ENCODE measurements at places on chromosomes 3 and 15.

GRCh38 chr3:14377838-14378169, 24.6 kb upstream of the SLC6A6 start:
- no peak for DNase-seq

- no peak for DNase-seq
These were observed 38.6 kb downstream of the ZXDC start for GRCh38 chr3:126436826-126437717.

DNA sequence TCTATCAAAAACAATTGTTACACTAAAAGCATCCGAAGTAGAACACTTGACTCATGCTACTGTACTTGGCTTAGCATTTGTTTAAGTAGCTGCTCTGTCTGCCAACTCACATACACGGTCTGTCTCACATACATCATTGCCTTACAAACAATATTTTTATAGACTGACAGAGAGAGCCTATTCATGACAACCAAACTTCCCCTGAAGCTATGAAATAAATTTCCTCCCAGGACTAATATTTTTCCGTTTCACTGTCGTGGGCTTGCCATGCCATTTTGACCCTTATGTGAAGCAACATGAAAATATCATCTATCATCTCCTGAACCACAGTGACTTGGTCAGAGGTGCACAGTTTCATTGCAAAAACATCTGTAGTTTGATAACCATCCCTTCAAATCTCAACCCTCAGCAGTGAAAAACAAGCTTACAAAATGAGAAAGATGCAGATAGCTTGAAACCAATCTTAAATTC, 66.5 kb upstream of the PYGO1 start:
- DNase-seq = peak; percentile 18

- no peak for DNase-seq
These were observed 6.3 kb downstream of the TM4SF18 start for GRCh38 chr3:149327156-149327555.

DNA sequence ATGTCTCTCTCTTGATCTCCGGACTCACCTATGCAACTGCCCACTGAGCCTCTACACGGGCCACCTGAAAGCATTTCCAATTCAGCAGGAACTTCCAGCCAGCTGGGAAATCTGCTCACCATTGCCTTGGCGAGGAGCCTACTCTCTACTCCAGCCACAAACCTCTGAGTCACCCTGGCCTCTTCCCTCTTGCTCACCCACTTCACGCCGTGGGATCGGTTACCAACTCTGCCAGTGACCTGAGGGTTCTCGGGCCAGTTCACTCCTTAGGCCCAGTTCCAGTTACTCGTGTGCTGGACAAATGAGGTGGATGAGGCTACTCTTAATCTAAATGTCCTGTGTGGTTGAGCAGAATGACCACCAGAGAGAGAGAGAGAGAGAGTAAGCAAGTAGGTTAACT, 70.1 kb downstream of the CEMIP start:
- DNase-seq = peak; percentile 94

- DNase-seq = no peak
These were observed 4.1 kb upstream of the P4HTM start for GRCh38 chr3:48985831-48986376.

DNA sequence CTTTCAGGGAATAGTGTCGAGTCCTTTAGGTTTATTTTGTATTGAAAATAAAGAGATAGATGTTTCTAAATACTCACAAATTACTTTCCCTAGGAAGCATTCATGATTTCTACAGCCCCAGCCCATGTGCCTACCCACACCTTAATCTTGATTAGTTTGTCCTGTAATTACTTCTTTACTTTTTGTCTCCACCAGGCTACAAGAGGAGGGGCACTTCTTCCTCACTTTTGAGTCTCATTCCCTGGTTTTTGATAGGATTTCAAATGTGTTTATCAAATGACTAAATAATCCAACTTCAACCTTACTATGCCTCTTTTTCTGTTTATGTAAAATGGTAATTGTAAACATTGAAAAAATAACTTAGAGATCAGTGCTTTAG, 1.8 kb downstream of the PXK start:
- no peak for DNase-seq

DNA sequence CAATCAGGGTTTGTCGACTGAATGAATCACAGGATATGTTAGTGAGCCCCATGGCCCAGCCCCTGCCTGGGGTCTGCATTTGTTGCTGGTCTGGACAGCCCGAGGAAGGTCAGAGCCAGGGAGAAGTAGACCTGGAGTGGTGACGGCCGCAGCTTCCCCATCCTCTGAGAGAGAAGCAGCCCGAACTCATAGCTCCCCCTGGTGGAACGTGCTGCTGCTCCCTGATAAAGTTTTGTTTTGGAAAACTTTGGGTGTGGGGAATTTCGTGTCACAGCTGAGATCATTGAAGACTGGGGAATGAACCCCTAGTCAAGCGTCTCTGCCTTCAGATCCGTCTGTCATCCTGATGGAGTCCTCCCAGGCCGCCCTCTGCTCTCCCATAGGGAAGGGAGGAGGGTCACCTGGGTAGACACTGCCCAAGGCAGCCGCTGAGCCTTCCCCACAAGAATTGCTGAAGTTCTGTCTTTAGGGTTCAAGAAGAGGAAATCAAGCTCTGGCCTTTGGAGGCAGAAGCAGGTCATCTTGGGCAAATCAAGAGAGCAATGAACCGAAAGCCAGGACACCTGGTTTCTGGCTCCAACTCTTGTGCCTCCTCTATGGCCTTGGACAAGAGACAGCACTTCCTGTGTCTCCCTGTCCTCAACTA, 60.5 kb downstream of the GLDN start:
- peak; percentile 45 for DNase-seq

Data from LHCN-M2 (cell line).